ENCODE measurements at places on chromosomes 4 and X. TPM values are rescaled to one million over a fixed set of nuclear protein-coding genes. Genes with fewer than 3 reads are reported as not detected.
A peak's percentile ranks its signal among the peaks of the same experiment; 100 is the strongest.

DNA sequence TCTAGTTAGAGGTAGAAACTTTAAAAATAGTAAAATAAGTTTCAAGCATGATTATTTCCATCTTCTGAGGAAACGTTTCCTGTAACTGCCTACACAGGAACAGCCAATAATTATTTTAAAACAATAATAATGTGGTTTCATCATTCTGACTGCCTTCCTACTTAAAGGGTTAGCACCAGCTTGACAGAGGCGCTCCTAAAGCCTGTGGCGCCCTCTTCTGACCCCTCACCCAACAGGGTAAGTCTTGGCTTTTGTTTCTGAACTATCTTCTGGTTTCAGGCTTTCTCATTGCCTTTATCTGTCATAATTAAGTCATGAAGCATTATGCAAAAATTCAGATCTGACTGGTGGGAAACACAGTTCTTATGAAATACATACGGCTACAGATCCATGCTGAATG is 96.7 kb downstream of the ITM2A start:
- peak; percentile 2 for DNase-seq

- DNase-seq, result no peak
These were observed 919.2 kb downstream of the STIM2 start for GRCh38 chr4:27779827-27780226.

GRCh38 chr4:81106150-81106549 is 75.6 kb downstream of the BMP3 start:
- no peak for DNase-seq

GRCh38 chr4:119099227-119099810 is 36.3 kb upstream of the MYOZ2 start:
- no peak for DNase-seq

DNA sequence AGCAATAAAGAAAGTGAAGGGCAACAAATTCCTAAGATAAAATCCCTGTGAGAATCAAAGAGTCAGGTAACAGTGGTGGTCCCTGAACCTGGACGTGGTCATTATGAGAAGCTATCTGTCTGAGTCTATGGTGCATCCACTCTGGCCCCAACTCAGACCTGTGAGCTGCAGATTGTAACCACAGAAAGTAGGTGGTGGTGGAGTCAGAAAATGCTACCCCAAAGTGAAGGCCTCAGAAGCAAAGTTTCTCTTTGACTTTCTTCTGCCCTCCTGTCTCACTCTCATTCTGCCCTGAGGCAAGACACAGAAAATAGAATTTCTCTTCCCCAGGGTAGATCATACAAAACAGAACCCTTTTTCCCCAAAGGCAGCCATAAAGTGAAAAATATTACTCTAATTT is 84.1 kb upstream of the NEIL3 start:
- DNase-seq, result no peak

DNA sequence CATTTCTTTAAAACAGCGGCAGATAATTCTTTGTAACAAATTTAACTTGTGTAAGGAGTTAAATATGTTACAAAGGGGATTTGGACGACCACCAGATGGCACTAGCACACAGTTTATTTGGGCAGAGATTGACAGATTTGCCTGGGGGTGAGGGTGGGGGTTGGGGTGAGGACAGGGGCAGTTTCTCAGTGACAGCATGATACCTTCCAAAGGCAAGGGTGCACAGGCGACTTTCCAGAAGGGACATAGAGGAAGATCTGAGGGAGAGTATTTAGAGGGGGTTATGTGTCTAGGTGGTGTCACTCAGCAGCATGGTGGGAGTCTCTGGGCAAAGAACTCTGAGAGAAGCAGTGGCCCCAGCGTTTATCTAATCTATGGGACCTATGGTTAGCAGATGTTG is 9.6 kb upstream of the TMA16 start:
- peak; percentile 45 for DNase-seq

- DNase-seq, result no peak
These were observed 83.8 kb downstream of the SMARCA5 start for GRCh38 chr4:143597276-143597675.

- no peak for DNase-seq
These were observed 17.4 kb downstream of the GSPT2 start for GRCh38 chrX:51760657-51761056.

DNA sequence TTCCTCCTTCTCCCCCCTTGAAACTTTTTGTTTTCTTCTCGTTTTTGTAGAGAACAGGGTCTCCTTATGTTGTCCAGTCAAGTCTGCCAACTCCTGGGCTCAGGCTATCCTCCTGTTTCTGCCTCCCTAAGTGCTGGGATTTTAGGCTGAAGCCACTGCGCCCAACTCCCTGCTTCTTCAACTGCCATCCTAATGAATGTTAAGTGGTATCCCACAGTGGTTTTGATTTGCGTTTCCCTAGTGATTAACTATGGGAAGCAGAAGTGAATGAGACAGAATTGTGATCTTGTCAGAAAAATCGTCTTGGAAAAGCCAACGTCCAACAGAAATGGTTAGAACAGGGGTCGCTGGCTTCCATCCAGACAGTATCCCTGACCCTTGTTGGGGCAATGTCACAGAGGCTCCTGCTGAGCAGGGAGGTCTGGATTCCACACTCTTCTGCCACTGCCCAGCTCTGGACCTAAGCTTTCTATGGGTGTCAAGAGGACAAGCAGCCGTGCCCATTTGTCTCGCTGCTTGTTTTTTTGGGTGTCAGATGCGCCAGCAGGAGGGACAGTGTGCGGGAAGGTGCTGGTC is 869 bp upstream of the ADD1 start:
- no peak for DNase-seq

DNA sequence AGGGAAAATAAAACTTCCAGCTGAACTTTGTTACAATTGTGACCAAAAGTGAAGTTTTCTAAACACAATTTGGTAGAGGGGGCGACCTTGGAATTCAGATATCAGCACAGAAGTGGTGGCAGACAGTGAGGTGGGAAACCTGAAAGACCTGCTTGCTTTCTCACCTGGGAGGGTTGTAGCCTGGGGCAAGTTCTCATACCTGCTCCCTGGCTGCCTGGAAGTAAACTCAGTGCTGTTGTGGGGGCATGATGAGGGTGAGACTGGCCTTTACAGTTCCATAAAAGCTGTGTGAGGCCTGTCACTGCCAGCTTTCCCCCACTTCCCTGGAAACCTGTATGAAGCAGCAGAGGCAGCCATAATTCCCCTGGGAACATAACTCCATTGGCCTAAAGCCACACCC is 1180.2 kb downstream of the FAM133A start:
- DNase-seq, result no peak

DNA sequence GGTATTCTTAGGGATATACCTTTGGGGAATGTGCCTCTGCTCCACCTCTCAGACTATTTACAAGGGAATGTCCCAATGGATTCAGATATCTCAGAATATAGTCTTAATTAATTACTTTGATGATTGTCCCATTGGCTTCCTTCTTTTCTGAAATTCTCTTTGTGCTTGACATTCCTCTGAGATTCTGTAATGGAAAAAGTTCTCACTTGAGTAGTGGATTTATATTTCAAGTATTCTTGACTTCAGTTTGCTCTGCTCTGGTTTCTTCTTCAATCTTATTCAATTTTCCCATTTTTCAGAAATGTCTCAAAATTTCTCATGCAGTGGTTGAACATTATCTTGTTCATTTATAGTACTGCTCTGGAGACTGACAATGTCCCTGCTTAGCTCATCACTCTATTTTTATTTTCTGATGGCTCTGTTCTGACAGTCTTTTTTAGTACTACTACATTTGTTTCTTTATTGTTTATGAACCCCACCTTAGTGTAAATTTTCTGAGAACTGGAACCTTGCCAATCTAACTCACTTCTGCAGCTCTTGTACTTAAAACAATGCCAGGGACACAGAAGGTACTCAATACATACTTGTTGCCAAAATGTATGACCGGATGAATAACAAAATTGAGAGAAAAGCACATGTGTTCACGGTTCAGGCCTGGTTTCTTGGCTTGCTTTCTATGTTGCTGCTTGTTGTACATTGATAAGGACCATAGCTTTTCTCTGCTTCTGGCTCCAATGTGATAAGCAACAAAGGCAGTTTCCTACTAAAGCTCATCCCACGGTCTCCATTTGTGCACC is 471.7 kb downstream of the GASK1B start:
- no peak for DNase-seq

GRCh38 chr4:76725039-76725438 is 172.9 kb downstream of the SOWAHB start:
- DNase-seq, result no peak

GRCh38 chrX:106698693-106699092 is 27.8 kb upstream of the RNF128 start:
- DNase-seq, result no peak

DNA sequence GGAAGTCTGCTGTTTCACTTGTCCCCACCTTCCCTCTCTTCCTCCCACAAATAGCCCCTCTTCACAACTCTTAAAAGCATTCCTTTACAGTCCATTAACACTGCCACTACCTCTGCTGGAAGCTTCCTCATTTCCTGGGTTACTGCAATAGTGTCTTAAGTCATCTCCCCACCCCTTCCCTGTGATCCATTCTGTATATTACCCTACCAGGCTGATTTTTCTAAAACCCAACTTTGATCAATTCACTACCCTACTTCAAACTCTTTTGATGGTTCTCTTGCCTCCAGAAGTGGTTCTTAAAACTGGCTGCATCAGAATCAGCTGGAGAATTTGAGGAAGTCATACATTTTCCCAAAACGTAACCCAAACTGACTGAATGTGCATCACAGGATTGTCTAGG is 8.8 kb upstream of the XIAP start:
- DNase-seq, result no peak

GRCh38 chr4:11404431-11404830 is 24.3 kb downstream of the HS3ST1 start:
- DNase-seq, result no peak

DNA sequence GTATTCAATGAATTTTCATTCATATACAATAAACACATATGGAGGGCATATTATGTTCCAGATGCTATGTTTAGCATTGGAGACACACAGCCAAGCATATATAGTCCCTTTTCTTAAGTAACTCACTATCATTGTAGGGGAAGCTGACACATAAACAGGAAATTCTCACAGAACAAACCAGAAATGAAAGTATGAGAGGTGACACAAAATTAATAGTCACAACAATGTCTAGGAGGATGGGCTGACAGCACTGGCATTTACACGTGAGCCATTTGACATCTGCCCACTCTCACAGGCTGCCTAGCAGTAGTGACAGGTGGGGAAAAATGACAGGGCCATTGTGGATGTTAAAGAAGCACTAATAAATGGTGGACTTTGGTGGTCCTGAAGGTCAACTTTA is 2.6 kb upstream of the CNOT6L start:
- no peak for DNase-seq

GRCh38 chr4:122602277-122603142 is 18.4 kb downstream of the IL21 start:
- peak; percentile 9 for DNase-seq

- no peak for DNase-seq
These were observed 6.7 kb upstream of the ZNF41 start for GRCh38 chrX:47489507-47490275.

- DNase-seq, result no peak
These were observed 126.4 kb upstream of the JADE1 start for GRCh38 chr4:128682942-128683666.

DNA sequence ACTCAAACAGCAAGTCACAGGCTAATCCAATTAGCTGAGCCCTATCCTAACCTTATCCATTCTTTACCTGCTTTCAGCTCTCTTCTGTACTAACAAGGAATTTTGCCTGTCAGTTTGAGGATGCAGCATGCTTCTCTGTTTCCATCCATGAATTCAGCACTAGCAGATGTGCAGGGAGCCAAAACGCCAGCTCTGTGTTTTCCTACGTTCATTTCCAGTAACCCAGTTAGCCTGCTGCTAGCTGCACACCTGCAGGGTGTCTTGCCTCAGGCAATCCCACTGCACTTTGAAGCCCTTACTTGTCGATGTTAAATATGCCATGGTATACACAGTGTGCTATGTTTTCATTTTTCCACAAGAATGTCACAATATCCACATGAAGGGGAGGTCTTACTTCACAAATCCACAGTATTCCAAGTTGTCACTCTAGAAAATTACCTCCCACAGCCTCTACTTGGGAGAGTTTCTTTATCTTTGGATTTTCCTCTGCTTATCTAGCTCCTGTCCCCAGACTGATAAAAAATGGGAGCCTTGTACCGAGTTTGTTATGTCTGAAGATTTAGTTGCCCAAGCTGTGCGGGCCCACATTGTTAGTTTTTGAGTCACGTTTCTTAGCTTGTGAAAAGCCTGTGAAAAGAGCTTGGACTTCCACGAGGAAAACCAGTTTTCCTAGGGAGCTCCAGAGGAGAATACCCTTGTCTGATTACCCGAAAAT is 127.6 kb upstream of the HHIP start:
- no peak for DNase-seq

DNA sequence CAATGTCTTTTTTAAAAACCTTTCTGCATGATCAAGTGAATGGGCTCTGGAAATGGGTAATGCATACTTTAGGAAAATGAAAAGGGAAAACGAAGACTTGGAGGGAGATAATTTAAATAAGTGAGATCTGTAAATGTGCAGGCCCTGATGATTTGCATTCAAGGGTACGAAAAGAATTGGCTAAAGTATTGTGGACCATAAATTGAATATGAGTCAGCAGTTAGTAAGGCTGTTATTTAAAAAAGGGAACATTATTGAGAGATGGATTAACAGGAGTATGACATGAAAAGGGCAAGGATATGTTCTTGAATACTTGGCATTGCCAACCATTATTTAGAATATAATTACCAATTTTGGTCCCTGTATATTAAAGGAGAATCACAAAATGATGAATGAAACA is 125.5 kb downstream of the GPAT3 start:
- no peak for DNase-seq

- no peak for DNase-seq
These were observed 105.8 kb upstream of the RPS6KA3 start for GRCh38 chrX:20372533-20372932.

DNA sequence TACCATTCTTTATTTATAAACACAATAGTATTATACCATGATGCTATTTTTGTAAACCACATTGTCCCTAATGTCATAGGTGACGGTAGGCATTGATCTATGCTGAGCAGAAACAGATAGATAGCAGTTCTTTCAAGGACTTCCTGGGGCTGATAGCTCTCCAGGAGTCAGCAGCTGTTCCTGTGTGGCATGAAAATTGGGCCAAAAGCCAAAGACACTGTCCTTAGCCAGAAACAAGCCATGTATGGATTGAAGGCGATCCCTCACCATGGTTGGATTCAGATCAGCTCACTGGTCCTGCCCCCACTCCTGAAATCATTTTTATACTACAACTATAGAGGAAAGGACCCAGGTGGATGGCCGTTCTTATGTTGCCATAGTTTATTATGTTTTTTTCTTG is 53.6 kb downstream of the DDX60 start:
- no peak for DNase-seq

GRCh38 chrX:55253528-55253927 is 11.2 kb downstream of the PAGE3 start:
- DNase-seq, result no peak

GRCh38 chr4:188423039-188423438 is 283.8 kb downstream of the TRIML1 start:
- no peak for DNase-seq

GRCh38 chr4:24002330-24002966 is 112.6 kb upstream of the PPARGC1A start:
- DNase-seq, result no peak

Gene CCNA2
- polyA plus RNA-seq, result 35.9 TPM

Gene SMIM10
- polyA plus RNA-seq, result 8.8 TPM

Gene UGT2B15
- polyA plus RNA-seq, result 0.07 TPM

Gene TACR3
- 2.5 TPM for polyA plus RNA-seq

Gene TMSB15C
- 18.3 TPM for polyA plus RNA-seq

Gene CENPU
- polyA plus RNA-seq, result 47.1 TPM

Gene SPRY1
- 86.0 TPM for polyA plus RNA-seq

Gene HSD17B10
- polyA plus RNA-seq, result 110 TPM

Gene GPR50
- polyA plus RNA-seq, result not detected

Gene CDS1
- polyA plus RNA-seq, result 22.3 TPM

Gene SLC16A2
- 24.1 TPM for polyA plus RNA-seq

Gene CXorf66
- not detected for polyA plus RNA-seq

Gene FGB
- 6.3 TPM for polyA plus RNA-seq
